ENCODE measurements at places on chromosomes 11 and 22.
A peak's percentile ranks its signal among the peaks of the same experiment; 100 is the strongest.

- no peak for DNase-seq
Observed at GRCh38 chr22:49086181-49086580, 741.5 kb downstream of the BRD1 start.

DNA sequence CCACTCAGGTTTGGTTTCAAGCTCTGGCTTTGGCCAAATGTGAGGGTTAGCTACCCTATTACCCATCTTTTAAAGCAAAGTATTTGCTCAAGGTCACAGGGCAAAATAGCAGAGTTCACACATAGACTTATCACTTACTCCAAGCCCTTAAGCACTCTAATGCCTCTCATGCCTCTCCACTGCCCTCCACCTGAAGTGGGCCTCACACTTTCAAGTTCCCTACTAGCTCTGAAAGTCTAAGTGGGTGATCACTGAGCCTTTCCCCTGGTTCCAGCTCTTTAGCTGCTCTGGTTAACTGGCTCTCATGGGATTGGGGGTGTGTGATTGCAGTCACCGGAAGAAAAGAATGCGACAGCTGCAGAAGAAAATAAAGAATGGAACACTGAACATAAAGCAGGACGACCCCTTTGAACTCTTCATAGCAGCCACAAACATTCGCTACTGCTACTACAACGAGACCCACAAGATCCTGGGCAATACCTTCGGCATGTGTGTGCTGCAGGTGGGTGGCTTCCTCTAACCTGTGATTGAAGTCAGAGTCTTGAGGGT is 6.4 kb downstream of the NAT10 start:
- no peak for DNase-seq

- no peak for DNase-seq
Observed at GRCh38 chr22:19720150-19720827, 3.0 kb upstream of the GP1BB start.

DNA sequence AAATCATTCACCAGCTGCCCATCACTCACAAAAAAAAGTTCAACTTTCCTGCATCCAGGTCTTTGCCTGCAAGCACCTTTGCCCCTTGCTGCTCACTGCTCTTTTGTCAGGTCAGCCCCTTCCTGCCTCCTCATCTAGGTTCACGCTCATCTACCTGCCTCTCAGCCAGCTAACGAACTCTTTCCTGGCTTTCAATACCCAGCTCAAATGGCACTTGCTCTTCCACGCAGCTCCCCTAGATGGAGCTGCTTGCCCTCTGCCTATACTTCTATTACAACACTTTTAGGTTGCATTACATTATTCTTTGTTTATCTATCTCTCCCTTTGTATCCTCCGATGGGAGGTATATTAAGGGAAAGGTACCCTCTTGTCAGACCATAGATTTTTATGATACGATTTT is 78.9 kb upstream of the TBCEL start:
- no peak for DNase-seq

DNA sequence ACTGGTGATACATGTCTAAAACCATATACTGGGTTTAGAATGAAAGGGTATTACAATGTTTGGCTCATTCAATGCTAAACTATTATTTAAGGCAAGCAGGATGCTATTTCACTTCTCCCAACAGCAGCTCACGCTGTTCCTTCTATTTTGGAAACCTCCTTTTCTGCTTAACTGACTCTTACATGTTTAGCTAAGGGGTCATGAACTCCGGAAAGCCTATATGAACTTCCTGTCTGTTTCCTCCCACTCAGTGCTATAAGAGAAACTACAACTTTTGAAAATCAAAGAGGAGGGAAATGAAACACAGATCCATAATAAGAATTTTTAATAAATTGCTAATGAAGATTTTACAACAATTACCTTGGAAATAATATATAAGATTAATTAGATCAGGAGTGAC is 30.9 kb downstream of the SLC36A4 start:
- no peak for DNase-seq

DNA sequence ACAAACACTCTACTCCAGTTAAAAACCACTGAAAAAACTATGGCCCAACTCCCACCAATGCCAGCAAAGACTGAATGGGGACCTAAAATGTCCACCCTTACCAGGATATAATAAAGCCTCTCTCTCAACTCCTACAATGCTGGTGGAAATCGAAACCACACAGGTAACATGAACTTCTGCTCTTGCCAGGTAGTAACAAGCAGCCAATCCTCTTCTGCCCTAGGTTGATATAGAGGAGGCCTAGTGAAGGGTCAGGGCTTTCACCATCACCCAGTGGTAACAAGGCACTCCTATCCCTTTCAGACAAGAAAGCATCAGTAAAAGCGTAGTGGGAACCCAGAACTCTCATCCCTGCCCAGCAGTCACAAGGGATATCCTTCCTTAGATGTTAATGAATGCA is 22.6 kb downstream of the DCUN1D5 start:
- no peak for DNase-seq

DNA sequence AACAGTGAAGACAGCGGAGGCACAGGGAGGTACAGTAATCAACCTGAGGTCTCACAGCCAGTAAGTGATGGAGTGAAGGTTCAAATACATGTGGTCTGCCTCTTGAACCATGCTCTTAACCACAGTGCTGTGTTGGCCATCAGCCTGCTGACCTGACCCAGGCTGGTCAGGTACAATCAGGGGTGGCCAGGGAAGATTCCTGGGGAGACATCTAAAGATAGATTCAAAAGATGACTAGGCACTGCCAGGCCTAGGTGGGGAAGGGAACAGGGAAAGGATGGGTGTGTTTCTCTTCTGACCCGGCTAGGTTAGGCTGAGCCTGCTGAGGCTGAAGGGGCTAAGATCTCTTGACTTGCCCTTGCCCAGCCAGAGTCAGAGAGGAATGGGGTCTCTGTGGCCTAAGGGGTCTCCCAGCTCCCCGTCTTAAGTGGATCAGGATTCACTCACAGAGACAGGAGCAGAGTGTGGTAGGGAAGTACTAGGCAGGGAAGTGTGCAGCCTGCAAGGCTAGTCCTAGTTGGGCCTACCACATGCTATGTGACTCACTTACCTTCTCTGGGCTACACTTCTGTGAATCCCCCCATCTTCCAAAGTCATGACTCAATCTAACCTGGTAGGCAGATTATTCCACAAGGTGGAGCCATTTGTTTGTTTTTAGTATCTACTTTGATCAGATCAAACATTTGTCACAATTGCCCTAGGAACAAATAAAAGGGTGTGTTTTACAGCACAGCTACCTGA is 10.4 kb upstream of the SREBF2 start:
- DNase-seq: no peak

DNA sequence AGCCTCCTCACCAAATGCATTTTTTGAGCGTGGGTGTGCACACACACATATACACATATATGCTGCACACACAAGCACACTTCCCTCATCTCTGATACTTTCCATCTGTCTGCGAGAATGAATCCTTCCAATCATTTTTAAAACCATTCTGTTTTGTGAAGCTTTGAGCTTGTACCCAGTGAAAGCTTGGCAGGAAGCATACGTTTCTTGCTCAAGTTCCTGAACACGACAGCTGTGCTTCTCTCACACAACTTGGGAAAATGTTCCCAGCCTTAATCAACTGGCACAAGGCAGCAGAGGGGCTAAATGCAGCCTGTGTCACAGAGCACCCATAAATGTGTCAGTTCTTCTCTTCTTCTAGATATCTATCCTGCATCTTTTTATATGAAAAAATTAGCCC is 524.0 kb upstream of the KIRREL3 start:
- DNase-seq: no peak

GRCh38 chr11:19116971-19117759 is at the start of gene ZDHHC13:
Gene ZDHHC13 (plus strand): TSS chr11:19117168. CDS start chr11:19117250, 82 bp downstream.
- DNase-seq: peak; percentile 92

DNA sequence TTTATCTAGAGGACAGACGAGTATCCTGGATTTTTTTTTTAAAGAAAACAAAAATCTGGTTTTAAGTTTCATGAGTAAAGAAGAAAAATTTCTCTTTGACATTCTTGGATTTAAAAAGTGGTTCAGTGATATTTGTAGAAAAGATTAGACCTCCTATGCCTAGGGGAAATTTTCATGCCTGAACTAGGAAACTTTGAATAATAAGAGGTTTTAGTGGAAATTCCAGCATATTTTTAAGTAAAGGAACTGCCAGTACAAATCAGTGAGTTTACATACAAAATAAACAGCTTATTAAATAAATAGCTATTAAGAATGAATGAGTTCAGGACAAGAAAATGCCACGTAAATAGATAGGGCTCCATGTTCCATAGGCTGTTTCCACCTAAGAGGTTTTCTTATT is 17.5 kb downstream of the JAM3 start:
- no peak for DNase-seq

DNA sequence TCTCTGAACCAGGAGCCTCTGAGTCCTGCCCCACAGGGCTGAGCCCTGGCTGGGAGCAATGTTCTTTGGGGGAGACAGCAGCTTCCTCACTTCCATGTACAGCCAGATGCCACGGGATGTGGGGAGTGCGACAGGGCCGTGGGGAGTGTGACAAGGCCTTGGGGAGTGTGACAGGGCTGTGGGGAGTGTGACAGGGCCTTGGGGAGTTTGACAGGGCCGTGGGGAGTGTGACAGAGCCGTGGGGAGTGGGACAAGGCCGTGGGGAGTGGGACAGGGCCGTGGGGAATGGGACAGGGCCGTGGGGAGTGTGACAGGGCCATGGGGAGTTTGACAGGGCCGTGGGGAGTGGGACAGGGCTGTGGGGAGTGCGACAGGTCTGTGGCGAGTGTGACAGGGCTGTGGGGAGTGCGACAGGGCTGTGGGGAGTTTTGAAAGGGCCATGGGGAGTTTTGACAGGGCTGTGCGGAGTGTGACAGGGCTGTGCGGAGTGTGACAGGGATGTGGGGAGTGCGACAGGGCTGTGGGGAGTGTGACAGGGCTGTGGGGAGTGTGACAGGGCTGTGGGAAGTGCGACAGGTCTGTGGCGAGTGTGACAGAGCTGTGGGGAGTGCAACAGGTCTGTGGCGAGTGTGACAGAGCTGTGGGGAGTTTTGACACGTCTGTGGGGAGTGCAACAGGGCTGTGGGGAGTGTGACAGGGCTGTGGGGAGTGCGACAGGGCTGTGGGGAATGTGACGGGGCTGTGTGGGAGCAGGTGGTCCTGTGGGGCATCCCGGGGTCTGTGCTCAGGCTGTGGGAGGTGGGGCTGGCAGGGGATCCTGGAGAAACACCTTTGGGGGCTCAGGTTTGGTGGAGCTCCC is 6.6 kb upstream of the KRTAP5-6 start:
- DNase-seq: no peak

- DNase-seq: no peak
Observed at GRCh38 chr22:42716649-42717127, 4.0 kb downstream of the A4GALT start.

- DNase-seq: no peak
Observed at GRCh38 chr22:44325718-44326490, 13.2 kb upstream of the SHISAL1 start.

GRCh38 chr22:38305471-38306448 is 11.5 kb downstream of the CSNK1E start:
- no peak for DNase-seq

- no peak for DNase-seq
Observed at GRCh38 chr11:119889728-119890280, 160.8 kb upstream of the NECTIN1 start.

- no peak for DNase-seq
Observed at GRCh38 chr11:66996609-66997273, 21.6 kb downstream of the C11orf86 start.

GRCh38 chr22:19567157-19568009 is 43.2 kb upstream of the CLDN5 start:
- DNase-seq: no peak

DNA sequence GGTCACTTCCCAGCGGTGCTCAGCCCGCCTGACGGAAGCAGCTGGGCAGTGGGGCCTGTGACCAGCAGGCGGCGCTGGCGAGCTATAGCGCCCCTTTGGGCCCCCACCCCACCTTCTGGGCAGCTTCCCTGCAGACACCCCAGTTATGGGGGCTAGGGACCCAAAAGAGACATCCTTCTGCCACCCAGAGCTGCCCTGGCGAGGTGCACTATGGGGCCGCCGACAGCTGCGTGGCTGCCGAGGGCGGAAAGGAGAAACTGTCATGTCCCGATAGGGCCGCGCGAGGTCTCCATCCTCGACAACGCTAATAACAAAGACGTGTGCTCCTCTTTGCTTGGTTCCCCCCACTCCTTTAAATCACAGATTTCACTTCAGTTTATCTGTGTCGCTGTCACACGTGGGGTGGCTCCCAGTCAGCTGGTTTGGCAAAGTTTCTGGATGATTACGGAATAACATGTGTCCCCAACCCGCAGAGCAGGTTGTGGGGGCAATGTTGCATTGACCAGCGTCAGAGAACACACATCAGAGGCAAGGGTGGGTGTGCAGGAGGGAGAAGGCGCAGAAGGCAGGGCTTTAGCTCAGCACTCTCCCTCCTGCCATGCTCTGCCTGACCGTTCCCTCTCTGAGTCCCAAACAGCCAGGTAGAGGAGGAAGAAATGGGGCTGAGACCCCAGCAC is 673 bp upstream of the MYO7A start:
- DNase-seq: peak; percentile 47

DNA sequence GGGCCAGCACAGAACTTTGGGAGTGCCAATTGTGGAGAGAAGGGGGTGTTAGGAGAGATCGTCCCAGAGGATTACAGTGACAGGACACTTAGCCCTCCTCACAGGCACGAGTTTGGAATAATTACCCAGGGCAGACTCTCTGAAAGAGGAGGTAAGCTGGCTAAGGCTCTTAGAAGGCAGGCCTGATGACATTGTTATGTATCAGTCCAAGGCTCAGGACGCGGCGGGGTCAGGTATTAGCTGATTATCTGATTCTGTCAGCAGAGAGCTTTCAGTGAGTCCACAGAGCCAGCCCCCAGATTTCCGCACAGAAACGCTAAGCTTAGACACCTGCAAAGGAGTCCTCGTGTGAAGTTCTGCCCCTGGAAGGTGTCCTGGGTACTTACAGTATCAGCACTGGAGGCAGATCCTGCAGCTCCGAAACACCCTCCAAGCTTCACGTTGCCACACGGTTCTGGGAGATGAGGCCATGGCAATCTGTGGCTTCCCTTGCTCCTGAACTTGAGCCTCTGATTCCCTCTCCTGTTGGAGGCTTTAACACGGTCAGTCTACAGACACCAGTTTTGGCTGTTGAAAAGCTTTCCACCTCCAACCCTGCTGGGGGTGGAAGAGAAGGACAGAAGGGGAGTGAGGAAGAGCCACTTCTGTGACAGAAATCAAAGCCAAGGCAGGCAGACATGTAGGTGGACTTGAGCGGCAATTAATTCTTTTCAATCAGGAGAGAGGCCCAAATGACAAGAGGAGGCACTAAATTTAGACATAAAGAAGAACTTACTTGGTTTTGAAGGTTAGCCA is 123.6 kb upstream of the CADM1 start:
- no peak for DNase-seq

- no peak for DNase-seq
Observed at GRCh38 chr11:59179121-59179520, 7.2 kb downstream of the DTX4 start.

GRCh38 chr22:31923136-31923535 is 21.2 kb upstream of the YWHAH start:
- no peak for DNase-seq

DNA sequence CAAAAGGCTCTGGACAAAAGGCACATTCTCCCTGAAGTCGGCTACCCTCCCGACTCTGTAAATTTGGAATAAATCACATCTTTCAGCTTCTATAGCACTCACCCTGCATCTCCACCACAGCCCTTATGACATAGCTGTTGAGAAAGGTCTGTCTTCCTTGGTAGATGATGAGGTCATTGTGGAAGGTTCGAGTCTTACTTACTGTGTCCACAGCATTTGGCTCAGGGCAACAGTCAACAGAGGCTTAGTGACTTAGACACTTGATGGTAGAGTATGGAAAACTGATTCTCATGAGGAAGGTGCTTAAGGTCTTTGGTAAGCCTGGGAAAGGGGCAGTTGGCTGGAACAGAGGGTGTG is 45.6 kb downstream of the PTPRJ start:
- no peak for DNase-seq

All from stimulated activated CD4-positive, alpha-beta T cell treated with anti-CD3 and anti-CD28 coated beads, Interleukin-15, amount 100 ng/mL, for 1 hour (primary cell).